ENCODE measurements at places on chromosomes 4 and X.

DNA sequence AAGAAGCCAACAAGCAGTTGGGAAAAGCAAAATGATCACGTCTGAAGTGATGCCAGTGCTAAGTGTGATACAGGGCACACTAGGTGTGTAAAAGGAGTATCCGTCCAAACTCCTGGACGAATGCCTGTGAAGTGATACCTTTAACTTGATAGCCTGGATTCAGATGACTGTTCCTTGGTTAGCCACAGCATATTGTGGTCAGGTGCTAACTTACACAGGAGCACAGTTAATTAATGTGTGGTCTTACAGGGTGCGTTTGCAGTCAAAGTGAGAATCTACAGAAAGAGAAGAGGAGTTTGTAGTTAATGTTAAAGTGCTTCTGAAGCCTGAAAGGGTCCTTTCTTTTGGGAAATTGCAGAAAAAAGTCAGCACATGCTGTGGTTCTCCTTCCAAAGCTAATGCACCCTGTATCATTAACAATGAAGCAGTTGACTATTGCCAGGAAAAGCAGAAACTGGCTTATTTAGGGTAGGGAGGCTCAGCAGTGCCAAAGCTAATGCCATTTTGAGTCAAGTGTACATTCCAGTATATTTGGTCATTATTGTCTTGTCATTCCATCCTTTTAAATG is 61.1 kb downstream of the DCLK2 start:
- no peak for DNase-seq

- DNase-seq: no peak
Observed at GRCh38 chr4:122762520-122762919, 30.0 kb downstream of the BBS12 start.

DNA sequence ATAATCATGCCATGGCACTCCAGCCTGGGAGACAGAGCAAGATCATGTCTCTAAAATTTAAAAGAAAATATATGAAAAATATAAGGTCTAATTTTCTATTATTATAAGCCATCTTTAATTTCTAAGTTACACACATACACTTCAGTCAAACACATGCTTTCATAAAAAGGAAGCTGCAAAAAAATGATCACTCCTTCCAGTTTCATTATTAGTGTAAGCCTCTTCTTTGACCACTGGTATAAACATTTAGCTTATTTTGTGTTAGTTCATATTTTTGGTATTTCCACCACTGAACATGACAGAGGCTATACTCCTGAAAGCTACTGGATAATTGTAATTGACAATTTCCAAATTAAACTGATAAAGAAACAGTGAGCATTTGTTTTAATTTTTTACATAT is 163.3 kb upstream of the USP38 start:
- no peak for DNase-seq

- DNase-seq: no peak
Observed at GRCh38 chr4:118790544-118790943, 45.4 kb downstream of the SEC24D start.

- no peak for DNase-seq
Observed at GRCh38 chr4:108426493-108426892, 193.9 kb upstream of the RPL34 start.

DNA sequence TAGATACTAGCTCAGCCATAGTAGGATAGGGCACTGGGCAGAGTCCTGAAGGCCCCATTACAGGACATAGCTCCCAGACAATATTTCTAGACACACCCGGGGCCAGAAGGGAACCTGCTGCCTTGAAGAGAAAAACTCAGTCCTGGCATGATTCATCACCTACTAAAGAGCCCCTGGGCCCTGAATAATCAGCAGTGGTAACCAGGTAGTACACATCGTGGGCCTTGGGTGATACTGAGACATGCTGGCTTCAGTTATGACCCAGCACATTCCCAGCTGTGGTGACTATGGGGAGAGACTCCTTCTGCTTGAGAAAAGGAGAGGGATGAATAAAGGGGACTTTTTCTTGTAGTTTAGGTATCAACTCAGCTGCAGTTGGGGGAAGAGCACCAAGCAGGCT is 104.3 kb upstream of the STK26 start:
- DNase-seq: no peak

DNA sequence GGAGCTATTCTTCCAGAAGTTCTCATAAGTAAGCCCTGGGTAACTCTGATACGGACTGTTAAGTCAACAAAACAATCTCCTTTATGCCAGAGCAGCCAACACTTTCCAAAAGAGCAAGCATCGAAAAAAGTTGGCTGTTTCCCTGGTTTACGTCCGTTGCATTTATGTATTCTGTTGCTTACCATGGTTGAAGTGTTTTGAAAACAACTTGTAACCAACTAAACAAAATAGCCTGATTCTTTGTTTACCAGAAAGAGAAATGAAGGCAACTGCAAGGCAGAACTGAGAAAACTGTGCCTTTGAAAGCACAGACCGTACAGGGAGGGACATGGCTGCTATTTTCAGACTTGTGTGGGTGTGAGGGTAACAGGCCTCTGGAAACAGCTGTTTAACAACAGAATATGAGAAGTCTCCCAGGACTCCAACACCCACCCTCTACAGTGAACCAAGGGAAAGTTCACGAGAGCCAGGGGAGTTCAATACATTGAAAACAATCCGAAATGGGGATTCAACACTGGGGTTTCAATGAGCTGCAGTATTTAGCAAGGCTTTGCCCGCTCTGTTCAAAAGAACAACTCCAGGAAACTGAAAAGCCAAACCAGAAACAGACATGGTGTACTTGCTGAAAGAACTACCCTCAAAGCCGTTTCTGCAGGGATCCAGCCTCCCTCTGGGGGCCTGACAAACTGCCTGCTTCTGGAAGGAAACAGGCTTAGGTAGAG is 95.8 kb upstream of the EGFL6 start:
- DNase-seq: no peak

DNA sequence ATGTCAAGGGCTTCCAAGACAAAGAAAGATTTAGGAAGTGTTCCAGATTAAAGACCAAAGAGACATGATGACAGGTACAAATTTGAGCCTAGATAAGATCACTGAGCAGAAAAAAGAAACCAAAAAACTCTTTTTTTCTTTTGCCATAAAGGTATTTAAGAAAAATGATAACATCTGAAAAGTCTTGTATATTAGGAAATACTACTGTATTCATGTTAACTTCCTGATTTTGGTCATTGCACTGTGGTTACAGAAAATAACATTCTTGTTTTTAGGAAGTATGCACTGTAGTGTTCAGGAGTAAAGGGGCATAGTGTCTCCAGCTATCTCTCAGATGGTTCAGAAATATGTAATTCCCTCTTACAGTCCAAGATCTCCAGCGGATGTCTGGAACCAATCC is 37.1 kb downstream of the RWDD4 start:
- DNase-seq: no peak

GRCh38 chr4:96993560-96993959 is 1149.7 kb downstream of the STPG2 start:
- no peak for DNase-seq

GRCh38 chr4:142579443-142579842 is 266.7 kb downstream of the INPP4B start:
- no peak for DNase-seq

DNA sequence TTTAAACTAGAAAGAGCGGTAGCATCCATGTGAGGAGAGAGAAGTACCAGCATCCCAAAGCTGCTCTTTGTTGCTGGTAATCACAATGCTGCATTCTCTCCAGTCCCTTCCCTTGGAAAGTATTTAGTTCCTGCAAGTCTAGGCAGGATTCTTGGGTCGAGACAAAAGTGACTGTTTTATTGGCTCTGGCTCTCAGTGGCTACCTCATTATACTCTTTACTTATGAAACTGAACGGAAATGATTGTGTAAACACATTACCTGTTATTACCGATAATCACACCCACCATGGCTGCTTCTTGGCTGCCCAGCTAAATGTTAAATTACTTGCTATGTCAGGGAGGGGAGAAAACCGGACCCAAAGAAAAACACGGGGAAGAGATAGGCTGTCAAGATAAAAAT is 26.2 kb downstream of the ATXN3L start:
- no peak for DNase-seq

GRCh38 chr4:4480685-4481398 is 61.0 kb downstream of the STX18 start:
- no peak for DNase-seq

DNA sequence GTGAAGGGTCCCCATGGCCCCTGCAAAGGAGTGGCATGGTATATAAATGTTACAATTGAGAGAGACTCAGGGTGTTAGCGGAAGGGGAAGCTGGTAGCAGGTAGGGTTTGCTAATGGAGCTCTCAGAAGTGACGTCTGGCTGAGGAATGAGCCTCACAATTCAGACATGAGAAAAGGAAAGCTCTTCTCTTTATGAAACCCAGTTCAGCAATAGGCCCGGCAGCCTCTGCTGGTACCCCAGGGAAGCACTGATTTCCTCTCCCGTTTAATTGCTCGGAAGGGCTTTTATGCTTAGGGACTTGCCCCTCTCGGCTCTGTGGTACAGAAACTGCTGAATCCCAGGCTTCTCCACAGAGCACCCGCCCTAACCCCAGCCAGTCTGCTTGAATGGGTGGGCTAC is 19.4 kb upstream of the AFAP1 start:
- DNase-seq: no peak

GRCh38 chrX:84441143-84441542 is 61.1 kb downstream of the HDX start:
- no peak for DNase-seq

DNA sequence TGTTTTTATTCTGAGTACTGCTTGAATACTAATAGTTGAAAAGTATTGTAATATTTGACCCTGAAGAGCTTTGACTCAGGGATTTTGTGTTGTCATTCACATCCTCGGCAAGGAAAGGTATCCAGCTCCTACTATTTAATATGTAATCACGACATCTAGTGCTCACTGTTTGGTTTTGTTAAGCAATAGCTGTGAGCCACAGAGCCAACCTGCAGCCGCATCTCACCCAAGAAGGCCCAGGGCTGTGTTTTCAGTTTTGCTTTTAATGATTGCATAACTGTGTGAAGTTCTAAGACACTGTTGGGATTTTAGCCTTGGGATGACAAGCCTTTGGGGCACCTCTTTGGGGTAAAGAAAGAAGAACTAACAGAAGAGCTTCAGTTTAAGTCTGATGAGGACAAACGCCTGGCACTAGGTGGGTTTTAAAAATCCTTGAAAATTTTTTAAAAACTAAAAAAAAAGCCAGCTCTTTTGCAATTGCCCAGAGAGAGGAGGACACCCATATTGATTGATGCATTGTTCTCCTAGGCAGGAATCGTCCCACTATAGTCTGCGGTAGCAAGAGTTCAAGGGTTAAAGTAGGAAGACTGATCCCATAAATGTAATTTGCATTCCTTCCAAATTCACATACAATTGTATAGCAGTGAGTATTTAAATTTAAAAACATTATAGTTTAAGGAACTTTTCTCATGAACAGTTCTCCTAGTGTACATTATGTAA is 157.8 kb downstream of the RELL1 start:
- no peak for DNase-seq

- no peak for DNase-seq
Observed at GRCh38 chrX:115490814-115491213, 70.2 kb upstream of the PLS3 start.

GRCh38 chrX:69107747-69108401 is 57.4 kb downstream of the PJA1 start:
- DNase-seq: no peak

DNA sequence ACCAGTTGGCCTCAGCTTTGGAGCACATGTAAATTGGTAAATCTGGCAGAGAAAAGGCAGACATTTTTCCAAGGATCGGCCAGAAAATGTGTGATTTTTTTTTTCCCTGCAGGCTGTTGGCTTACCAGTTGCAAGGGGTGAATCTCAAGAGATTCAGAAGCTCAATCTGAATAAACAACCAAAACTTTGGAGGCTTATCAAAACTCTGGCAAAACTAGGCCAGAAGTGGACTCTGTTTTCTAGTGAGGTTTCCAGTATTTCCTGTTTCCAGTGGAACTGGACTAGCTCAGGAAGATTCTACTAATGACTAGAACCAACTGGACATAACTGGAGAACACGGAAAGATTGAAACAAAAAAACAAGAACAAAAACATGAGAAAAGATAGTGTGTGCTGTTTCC is 191.3 kb downstream of the SMIM20 start:
- no peak for DNase-seq

- DNase-seq: no peak
Observed at GRCh38 chr4:7015383-7016035, 27.7 kb upstream of the TADA2B start.

DNA sequence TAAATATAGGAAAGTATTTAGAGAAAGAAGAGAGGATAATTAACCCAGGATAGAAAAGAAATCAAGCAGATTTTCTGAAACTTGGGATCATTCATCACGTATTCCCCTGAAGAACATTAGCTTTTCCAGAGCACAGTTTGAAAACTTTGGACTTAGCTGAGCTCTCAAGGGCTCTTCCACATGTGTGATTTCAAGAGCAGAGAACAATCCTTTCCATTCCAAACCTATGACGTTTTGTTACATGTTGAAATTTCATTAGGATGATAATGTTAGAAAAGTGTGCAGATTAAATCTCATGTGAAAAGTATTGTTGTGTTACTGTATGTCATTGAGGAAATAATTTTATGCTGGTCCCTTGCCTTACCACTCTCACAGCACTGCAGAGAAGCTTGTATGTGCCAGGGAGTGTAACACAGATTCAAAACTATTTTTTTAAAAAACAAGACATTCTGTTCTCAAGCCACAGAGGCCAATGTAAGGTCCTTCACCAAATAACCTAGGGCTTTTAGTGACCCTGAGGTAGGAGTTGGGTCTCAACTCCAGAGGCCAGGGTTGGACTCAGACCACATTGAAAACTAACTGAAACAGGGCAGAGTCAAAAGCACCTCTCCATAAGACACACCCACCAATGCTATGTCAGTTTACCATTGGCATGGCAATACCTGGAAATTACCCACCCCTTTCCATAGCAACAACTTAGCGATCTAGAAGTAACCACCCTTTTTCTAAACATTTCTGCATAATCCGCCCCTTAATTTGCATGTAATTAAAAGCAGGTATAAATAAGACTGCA is 141.3 kb downstream of the ANXA5 start:
- DNase-seq: no peak

DNA sequence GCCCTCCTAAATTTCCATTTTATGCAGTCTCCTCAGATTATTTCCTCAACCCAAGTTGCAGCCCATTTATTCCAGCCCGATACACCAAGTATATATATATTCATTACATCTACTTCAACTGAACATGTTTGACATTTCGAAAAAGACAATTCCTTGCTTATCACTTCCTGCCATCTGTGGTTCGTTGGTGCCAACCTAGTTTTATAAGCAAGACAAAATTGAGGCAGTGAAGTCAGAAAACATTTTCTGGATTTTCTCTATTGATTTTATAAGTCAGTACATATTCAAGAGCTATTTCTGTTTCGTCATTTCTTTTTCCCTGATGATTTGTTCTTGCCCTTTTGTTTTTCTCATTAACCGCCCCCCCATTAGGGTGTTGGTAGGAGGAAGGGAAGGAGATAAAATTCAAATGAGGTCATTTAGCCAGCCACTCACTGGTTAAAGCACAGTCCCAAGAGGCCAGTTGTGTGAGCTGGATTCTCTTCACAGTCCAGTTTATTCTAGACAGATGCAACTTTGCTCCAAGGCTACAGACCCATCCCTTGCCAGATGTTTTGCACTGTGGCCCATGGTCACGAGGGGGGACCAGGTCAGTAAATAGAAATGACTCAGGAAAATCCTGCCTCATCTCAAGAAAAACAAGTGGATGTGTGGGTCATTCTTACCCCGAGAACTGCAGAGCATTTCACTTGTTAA is 20.3 kb upstream of the VEGFD start:
- no peak for DNase-seq

- no peak for DNase-seq
Observed at GRCh38 chrX:148513661-148514060, 13.2 kb downstream of the AFF2 start.

GRCh38 chrX:23792861-23793553 is 10.0 kb downstream of the SAT1 start:
- no peak for DNase-seq

GRCh38 chr4:85514117-85514516 is 39.2 kb downstream of the ARHGAP24 start:
- no peak for DNase-seq

Data from mesothelial cell of epicardium (in vitro differentiated cells).